ENCODE measurements at places on chromosomes 11 and 22.

DNA sequence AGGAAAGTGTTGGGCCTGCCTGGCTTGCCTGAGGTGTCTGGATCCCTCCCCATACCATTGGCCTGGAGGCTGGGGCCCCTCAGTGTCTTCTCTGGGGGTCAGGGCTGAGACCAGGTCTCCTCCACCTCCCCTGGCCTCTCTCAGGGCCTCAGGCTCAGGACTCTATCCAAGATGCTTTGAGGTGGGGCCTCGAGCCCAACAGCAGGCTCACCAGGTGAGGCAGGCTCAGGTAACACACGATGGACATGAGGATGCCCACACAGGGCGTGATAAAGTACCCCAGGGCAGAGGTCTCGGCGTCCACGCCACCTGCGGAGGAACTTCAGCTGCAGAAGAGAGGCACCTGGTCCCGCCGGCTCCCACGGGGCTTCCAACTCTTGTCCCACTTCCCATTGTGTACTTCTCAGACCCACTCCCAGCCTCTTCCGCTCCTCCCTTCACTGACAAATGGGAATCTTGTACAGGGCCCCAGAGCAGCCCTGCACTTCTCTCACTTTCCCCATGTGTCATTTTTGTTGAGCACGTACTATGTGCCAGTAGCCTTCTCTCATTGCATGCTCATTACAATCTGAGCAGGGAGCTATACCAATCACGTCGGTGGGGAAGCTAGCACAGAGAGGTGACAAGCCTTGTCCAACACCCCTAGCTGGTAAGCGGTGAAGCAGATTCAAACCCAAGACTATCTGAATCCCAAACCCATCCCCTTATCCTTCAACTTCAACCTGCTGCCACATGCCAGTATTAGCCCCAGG lies 3.8 kb downstream of the SLC29A2 start:
- no peak for DNase-seq

GRCh38 chr11:83723999-83724398 lies 437.8 kb upstream of the CCDC90B start:
- DNase-seq: peak; percentile 39

DNA sequence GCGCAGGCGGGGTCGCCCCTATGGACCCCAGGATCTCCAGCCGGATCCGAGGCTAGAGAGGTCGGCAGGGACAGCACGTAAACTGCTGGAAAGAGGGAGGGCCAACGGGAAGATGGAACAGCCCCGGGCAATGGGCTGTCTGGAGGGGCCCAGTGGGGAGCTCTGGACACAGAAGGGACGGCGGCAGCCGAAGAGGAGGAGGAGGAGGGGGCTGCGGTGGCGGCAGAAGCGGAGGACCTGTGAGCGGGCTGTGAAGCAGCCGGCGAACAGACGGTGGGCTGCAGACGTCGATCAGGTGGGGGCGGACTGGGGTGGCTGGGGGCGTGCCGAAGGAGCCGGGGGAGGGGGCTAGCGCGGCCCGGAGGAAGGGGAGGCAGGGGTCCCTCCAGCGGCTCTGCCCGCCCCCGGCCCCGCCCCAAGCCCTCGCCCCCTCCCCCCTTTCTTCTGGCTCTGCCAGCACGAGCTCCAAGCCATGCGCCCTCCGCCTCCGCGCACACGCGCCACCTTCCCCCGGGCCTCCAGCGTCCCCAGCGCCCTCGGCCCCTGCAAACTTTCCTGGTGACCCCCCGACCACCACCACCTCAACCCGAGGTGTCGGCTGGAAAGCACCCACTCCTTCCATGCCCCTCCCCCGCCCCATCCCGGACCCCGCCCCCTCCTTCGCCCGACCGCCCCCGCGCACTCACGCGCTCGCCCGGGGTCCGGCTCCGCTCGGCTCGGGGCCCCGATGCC lies 432 bp downstream of the TNKS1BP1 start:
- DNase-seq: peak; percentile 88

DNA sequence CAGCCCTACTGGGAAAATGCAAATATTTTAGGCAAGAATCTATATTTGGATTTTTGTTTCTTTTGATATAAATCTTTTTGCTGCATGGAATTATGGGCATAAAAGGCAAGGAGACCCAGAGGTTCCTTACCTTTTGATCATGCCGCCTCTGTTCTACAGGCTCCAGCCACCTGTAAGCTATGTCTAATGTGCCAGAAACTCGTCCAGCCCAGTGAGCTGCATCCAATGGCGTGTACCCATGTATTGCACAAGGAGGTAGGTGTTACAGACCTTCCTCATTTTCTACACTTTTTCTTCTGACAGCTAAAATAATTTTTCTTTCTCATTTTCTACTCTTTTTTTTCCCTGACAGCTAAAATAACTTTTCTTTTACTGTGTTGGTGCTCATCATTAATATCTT lies 8.2 kb upstream of the BACE1-AS start:
- no peak for DNase-seq

- DNase-seq: no peak
Observed at GRCh38 chr11:34606326-34607120, 14.4 kb upstream of the EHF start.

DNA sequence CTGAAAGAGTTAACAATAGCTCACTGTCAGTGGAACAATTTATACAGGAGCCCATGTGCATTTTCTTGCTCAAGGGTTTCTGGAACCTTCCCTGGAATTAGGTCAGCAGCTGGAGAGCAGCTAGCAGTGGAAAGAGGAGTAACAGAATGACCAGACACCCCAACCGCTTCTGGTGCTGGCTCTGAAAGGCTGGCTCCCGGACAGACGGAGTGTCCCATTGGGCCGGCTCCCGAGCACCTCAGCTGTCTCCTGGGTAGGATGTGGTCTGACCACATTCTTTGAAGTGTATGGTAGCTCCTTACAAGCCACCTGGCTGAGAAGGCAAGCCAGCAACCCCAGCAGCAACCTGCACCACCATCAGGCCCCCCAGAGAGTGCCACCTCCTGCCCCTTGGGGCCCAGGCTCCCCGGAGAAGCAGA lies 44.7 kb downstream of the ABTB2 start:
- DNase-seq: no peak

DNA sequence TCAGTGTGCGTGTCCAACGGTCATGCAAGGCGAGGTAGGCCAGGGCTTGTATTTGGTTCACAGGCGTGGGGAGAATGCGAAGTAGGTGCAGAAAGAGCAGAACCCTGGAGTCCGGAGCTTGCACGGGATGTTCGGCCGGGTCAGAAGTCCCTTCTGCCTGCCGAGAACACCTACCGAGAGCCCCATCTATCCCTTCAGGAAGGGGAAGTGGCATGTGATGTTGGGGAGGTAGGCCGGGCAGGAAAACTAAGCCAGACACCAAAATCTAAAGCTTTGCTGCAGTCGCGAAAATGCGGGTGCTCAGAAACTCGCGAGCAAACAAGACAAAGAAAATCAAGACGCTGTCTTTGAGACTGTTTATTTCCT lies 435 bp upstream of the TAF6L start:
- peak; percentile 49 for DNase-seq

DNA sequence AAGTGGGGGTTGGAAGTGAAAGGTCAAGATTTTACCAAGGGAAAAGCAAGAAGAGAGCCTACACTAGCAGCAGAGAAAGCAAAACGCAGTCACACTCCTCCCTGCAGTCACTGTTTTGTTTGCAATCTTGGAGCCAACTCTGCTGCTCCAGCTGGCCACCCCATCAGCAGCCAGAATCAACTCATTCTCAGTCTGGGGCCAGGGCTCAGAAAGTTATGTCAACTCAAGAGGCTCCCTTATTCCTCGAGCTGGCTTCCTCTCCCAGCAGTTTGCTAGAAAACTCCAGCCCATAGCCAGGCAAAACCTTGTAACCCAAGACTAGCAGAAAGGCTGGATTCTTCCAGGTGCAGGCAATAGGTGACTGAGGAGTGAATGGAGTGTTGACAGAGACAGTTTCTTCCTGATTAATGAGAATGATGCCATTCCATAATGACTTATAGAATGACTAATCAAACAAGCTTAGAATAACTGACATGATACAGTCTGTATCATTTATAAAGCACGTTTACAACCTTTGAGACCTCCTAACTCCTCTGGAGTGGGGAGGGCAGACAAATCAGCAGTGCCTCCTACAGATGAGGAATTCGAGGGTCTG lies 53.4 kb downstream of the P4HA3 start:
- DNase-seq: peak; percentile 78

DNA sequence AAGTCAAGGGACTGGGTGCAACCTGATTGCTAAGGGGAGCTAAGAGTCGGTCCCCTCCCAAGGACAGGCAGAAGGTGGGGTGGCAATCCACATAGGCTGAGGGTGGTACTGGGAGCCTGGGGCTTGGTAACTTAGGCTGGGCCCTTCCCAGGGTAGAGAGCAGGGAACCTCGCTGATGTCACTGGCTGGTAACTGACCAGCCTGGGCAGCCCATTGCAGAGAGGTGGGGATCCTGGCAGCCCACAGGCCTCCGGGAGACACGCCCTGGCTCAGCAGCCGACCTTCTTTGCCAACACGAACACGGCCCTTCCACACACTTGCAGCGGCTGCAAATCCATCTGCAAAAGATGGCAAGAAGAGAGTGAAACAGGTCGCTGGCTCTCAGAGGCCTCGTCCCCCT lies 25.4 kb downstream of the A4GALT start:
- DNase-seq: peak; percentile 67

DNA sequence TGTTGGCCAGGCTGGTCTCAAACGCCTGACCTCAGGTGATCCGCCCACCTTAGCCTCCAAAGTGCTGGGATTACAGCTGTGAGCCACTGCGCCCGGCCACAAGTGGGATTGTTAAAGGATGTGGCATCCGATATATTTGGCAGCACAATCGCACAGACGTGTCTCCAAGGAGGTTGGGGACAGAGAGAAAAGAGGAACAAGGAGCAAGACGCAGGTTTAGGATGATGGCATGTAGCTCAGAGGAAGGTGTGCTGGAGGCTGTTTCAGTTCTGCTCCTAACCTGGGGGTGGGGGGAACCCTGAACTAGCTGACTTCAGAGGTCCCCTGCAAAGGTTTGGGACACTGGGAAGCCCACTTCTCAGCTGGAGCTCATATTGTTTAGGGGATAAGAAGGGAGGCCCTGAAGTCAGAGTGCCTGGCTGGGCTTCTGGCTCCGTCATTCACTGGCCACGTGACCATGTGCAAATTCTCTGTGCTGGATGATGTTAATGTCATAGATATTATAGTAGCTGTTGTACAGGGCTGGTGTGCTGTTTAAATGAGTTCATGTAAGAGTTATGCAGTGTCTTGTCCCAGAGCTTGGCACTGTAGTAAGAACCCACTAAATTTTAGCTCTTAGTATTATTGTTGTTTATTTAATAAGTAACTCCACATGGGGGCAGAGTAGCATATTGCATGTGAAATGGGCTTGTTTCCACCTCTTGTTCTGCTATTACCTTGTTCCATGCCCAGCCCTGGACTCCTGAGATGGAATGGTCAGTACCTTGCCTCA lies 129.7 kb downstream of the ST3GAL4 start:
- DNase-seq: peak; percentile 30

DNA sequence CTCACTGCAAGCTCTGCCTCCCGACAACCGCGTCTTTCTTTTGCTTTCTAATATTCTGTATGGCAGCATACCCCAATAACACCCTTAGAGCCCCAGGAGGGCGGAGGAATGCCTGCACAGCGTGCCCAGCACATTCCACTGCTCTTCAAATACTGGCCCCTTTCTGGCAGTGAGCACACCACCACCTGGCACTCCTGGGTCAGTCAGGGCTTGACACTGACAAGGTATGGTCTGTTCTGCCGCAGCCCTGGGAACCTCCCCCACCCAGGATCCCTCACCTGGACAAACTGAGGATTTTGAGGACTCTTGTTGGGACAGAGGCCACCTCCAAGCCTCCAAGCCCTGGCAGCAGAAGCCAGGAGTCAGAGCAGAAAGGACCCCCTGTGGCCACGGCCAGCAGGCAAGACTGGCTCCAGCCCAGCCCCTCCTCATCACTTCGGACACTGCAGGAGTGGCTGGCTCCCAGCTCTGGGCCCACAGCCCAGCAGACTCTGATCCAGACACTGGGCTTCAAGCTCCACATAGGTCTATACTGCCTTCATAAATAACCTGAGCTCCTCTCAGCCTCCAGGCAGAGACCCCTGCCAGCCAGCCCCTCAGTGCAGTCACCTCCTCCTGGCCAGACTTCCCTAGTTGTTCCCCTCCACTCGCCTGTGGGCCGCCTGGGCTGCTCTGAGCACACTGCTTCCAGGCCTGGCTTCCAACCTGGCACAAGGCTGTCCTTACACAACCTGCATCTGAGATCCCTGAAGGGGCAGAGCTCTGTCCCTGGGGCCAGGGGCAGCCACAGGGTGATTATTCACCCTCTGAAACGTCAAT lies 14.5 kb downstream of the CARS1 start:
- DNase-seq: peak; percentile 63

DNA sequence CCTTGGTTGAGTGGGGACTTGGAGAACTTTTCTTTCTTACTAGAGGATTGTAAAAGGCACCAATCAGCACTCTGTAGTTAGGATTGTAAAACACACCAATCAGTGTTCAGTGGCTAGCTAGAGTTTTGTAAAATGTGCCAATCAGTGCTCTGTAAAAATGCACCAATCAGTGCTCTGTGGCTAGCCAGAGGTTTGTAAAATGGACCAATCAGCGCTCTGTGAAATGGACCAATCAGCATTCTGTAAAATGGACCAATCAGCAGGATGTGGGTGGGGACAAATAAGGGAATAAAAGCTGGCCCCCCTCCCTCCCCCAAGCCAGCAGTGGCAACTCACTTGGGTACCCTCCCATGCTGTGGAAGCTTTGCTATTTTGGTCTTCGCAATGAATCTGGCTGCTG lies 5.5 kb upstream of the DRG1 start:
- no peak for DNase-seq

DNA sequence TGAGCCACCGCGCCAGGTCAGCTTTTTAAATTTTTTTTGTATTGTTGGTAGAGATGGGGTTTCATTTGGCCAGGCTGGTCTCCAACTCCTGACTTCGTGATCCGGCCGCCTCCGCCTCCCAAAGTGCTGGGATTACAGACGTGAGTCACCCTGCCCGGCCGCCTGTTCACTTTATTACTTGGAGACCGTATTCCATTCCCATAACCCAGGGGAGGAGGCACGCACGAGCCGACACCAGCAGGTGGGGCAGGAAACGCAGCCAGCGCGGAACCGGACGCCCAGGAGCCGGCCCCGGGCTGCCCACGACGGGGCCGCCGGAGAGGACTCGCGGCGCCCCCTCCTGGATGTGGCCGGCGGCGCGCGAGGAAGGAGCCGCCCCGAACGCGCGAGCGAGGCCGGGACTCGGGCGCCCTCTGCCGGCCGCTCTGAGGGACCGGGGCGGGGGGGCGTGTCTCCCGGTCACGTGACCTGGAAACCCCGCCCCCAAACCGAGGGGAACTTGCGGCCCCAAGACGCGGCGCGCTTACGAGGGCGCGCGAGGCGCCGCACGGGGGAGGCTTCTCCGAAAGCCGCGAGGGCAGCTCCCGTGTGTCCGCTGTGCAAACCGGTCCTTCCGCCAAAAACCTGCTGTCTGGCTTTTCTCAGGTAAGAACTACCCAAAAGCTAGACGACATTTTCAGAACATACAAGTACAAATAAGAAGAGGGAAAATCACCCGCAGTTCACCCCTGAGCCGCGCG lies 11.6 kb upstream of the RNH1 start:
- DNase-seq: peak; percentile 88
